ENCODE measurements at places on chromosomes 4 and X.

DNA sequence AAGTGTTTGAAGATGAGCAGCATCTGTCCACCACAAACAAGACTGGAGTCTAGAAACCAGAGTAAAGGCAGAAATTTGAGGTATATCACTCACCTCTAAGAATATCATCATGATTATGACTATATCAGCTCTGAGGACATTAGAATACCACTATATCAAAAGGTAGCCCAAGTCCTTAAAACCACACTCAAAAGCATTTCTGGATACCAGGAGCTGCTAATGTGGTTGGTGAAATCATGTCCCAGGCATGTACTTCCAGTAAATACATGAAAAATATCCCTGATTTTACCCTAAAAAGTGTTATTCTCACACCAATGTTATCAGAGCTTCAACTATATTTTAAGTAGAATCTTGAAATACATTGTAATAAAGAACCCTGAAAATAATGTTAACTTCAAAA is 136.3 kb upstream of the SMAD1 start:
- no peak for DNase-seq

DNA sequence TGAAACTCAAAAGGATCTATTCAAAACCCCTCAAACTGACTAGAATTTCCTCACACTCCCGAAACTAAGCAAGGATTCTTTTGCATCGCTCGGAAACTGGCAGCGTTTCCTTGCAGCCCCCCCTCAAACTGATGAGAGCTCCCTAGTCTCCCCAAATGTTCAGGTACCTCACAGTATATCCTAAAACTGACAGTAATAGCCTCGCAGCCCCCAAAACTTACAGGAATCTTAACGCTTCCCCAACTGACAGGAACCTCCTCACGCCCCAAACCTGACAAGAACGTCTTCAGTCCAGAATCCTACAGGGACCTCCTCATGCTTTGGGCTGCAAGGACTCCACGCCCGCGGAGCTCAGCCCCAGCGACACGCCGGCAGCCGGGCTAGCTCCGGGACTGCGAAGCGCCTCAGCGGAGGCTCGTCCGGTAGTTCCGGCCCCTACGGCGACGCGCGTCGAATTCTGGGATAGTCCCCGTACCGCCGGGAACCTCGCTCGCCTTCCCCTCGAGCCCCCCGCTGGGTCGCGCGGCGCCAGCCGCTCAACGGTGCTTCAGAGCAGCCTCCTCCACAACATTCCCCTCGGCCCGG is 640 bp downstream of the PHF8 start:
- DNase-seq = no peak

GRCh38 chrX:47248576-47248975 is 15.8 kb downstream of the USP11 start:
- no peak for DNase-seq

DNA sequence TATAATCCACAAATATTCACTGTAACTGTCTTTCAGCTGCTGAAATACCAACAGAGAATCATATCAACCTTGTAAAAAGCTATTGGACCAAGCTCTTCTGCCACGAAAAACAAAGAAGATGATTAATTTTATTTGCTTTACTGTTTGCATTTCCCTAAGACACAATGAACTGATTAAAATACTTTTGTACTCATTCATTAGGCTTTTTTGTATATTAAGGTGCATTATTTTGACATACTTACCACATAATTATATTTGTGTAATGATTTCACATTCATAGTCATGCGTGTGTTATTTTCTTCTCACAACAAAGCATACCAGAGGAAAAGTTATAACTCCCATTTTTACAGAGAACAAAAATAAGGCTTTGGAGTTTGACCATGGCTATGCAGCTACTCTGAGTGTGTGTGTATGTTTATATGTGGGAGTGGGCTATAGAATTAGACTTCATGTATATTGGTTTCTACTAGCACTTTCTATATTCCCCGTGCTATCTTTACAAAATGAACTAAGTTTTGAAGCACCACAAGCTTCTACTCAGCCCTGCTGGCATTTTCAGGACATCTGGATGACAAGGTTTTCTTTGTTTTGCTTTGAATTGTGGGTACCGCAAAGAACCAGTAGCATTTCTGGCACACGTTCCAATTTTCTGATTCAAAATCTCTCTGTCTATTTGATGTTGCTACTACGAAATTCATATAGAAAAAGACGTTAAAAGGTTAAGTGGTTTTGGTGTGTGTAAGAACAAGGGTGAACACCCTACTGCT is 11.0 kb upstream of the FGF5 start:
- DNase-seq = no peak

- no peak for DNase-seq
These were observed 124.6 kb downstream of the GRIA3 start for GRCh38 chrX:123308658-123309057.

DNA sequence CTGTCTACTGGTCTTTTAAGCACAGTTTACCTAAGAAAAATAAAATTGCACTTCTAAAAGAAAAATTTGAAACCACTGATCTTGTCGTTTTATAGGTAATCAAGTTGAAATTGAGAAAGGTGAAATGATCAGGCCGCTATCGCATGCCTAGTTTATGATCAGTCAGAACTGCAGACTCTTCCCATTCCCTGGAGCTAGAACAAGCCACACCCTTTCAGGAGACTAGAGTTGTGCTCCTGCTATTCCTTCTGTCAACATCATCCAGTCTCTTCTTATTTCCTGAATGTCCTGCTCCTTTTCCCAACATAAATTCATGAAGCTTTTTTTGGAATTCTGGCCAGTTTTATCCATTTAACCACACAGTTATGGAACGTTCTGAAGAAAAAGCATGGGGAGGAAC is 135.1 kb downstream of the SLC7A11 start:
- DNase-seq = no peak

DNA sequence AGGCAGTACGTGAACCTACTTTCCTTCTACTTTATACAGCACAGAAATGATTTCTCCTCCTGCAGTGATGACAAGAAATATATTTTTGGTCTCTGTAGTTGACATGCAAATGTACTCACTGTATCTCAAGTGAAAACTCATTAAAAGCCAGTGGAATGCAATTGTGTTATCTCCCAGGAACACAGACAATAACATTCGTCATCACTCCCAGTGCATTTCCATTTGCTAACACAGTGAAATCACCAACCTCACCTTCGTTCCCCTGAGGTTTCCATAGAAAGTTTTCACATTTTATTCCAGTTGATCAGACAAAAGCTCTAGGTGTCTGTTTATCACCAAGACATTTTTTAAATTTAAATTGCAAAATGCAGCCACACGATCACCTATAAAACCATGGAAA is 2.5 kb upstream of the SPANXD start:
- DNase-seq = no peak

DNA sequence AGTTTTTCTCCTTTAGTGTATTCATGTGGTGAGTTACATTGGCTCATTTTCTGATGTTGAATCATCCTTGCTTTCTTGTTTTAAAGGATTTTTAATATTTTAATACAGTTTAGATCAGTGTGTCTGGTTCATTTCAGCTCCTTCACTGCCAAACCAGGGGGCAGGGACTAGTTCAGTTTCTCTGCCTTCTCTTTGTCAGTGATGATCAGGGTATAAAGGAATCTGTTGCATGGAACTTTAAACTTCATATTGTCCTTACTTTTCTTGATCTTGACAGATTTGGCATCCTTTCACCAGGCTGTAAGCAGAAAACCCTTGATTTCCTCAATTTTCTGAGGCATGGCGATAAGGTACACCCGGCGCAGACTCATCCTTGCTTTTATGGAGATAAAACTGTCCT is 149.4 kb downstream of the KDR start:
- no peak for DNase-seq

DNA sequence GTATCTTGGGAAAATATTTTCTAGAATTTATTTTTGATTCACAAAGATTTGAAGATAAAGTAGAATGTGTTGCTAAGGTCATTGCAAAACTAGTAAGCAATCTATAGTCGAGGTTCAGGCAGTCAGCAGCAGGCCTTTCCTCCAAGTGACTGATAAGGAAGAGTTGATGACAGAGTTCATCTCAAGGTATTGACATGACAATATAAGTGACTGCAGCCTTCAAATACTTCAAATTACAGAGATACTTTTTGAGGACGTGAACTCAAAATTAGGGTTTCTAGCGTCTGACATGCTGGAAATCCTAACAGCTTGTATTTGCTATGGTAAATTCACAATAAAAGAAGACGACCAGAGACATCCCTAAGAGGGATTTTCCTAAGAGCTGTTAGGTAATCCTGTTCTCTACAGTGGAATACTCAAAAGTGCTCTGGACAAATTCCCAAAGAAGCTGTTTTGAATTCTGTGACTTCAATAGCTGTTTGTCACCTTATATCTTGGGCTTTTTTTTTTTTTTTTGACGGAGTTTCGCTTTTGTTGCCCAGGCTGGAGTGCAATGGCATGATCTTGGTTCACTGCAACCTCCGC is 7.4 kb downstream of the ARHGAP10 start:
- no peak for DNase-seq

- DNase-seq = no peak
These were observed 37.3 kb downstream of the TSC22D3 start for GRCh38 chrX:107738272-107738671.
